Karpas-422 (cell line): ENCODE measurements at places on chromosomes 1 and 21. TPM values are rescaled to one million over a fixed set of nuclear protein-coding genes. Genes with fewer than 3 reads are reported as not detected.
A peak's percentile ranks its signal among the peaks of the same experiment; 100 is the strongest.

PPIAL4G gene
- not detected in 2 replicates for total RNA-seq

PLPPR4 gene
- not detected in 2 replicates for total RNA-seq

- H3K27ac ChIP-seq: peak overlapping the region; percentile 99
- no peaks in the 10 kb centered on the region for H3K27me3 ChIP-seq
These were observed 60.6 kb downstream of the PTPRC start for GRCh38 chr1:198699167-198700015.

DNA sequence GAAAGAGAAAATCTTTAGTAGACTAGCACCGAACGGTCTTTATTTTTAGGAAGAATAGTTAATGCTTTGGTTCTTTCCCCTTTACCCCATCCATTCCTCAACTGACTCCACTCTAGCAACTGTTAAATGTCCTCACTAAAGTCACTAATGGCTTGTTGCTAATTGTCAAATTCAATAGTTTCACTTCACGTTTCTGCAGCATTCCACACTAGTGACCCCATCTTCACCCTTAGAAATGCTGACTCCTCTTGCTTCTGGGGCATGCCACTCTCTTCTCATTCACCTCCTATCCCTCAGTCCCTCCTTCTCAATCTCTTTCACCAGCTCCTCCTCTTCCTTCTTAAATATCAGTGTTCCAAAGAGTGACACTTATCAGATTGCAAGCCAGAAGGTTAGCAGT, 19.4 kb upstream of the CADM3 start:
- H3K36me3 ChIP-seq: no peaks in the 10 kb centered on the region
- H3K4me1 ChIP-seq: no peaks in the 10 kb centered on the region
- H3K27me3 ChIP-seq: no peaks in the 10 kb centered on the region
- no peak overlapping the region for H3K27ac ChIP-seq
- no peak overlapping the region for H3K4me3 ChIP-seq

DNA sequence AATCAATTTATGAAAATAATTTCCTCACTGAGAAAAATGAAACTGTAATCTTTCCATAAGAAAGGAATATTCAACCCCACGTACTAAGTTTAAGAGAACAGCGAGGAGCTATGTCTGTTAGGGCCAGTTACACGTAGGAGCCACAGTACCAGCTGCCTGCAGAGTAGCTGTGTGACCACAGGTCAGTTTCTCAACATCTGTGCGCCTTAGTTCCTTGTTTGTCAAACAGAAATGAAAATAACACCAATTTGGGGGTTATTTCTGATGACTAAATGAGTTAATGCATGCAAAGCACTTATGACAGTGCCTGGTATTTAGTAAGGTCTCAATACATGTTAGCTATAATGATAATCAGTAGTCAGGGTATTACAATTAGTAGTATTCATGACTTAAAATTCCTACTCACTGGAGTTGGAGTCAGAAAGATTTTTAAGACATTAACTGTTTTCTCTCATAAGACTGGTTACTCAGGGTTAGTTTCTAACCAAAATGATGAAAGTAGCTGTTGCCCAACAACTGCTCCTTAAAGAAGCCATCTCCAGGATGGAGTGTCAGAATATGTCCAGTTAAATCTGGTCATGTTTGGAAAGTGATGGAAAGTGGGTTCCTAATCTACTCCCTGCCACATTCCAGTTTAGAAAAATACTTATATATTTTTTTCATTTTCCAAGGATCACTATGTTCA, 85.8 kb upstream of the ZNF648 start:
- no peak for DNase-seq
- no peak overlapping the region for H3K4me3 ChIP-seq
- H3K4me1 ChIP-seq: no peaks in the 10 kb centered on the region

AIRE gene
- total RNA-seq: not detected in 2 replicates

DNA sequence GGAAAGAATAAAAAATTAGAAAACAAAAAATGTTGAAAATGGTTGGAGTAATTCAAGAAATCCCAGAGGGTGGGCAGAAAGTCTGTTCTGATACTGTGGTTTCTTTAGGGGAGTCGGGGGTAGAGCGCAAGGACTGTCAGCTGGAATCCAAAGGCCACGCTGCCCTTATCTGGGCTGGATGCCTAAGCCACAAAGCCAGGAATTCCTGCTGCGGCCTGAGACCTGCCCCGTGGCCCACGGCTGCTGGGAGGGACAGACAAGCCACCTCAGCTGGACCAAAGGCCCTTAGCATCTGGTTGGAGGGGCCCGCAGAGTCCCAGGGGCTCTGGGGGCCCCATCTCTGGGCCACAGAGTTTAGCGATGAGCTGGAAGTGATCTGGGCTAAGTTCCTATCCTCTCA, 60.2 kb downstream of the DMRTB1 start:
- no peak overlapping the region for H3K4me3 ChIP-seq
- H3K27ac ChIP-seq: no peak overlapping the region
- H3K27me3 ChIP-seq: no peaks in the 10 kb centered on the region
- no peaks in the 10 kb centered on the region for H3K4me1 ChIP-seq
- H3K36me3 ChIP-seq: no peaks in the 10 kb centered on the region

MPL gene
- total RNA-seq: not detected in 2 replicates

DNA sequence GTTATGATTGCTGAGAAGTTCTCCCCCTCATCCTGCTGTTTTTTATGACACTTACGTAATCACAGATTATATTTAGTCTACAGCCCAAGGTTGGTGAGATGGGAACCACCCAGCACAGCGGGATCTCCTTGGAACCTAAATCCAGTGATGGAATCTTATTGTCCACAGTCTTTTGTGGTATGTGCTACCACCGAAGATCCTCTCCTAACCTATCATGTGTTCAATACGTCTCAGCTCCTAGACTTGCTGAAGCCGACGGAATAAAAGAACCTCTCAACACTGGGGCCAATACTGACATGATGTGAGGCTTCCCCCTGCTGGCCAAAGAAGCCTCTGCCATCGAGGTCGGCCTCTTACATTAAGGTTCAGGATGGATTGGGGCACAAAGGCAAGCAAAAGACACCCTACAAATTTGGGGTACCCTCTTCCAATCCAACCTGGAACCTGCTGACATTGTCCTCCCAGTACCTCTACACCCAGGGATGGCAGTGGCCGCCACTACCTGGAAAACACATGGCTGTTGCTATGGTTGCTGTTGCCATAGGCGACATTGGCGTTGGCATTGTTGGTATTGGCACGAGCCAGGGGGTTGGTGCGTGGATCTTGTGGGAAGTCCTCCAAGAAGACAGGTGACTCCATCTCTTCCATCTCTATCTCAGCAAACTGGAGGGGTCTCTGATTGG, 19.4 kb upstream of the KIF21B start:
- no peak overlapping the region for H3K27ac ChIP-seq
- DNase-seq: peak; percentile 84
- H3K27me3 ChIP-seq: no peaks in the 10 kb centered on the region

CYP4X1 gene
- not detected in 2 replicates for total RNA-seq

DNA sequence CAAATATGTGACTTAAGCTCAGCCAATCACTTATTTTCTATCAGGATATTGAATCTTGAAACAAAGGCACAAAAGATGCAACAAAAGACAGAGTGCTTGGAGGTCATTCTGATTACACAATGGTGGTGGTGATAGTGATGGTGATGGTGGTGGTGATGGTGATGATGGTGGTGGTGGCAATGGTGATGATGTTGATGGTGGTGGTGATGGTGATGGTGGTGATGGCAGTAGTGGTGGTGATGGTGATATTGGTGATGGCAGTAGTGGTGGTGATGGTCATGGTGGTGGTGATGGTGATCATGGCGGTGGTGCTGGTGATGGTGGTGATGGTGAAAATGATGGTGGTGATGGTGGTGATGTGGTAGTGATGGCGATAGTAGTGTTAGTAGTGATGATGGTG, 21.9 kb upstream of the TNR start:
- no peak for DNase-seq
- H3K27me3 ChIP-seq: no peaks in the 10 kb centered on the region; the same call in 1 of the 2 replicates
- H3K36me3 ChIP-seq: no peaks in the 10 kb centered on the region
- H3K4me1 ChIP-seq: no peaks in the 10 kb centered on the region
- no peak overlapping the region for H3K4me3 ChIP-seq
- H3K27ac ChIP-seq: no peak overlapping the region

OR6K3 gene
- not detected in 2 replicates for total RNA-seq

GRCh38 chr21:16366207-16366606, 636.4 kb downstream of the USP25 start:
- H3K27me3 ChIP-seq: no peaks in the 10 kb centered on the region
- no peak overlapping the region for H3K27ac ChIP-seq
- H3K4me1 ChIP-seq: no peaks in the 10 kb centered on the region
- H3K36me3 ChIP-seq: no peaks in the 10 kb centered on the region
- no peak overlapping the region for H3K4me3 ChIP-seq

DNA sequence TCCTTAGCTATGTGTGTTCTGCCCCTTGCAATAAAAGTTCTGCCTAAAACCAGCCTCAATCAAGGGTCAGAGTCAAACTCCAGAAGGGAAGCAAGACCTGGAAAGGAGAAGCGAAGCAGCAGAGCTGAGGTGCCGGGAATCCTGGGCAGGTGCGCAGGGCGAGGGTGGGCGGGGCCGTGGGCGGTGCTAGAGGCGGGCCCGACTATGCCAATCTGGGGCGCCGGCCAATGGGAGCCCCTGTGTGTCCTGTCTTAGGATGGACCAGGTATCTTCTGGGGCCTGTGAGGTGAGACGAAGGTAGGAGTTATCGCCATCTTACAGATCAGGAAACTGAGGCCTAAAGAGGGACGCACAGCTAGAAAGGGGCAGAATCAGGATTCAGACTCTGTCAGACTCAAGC, 120.3 kb downstream of the PTPRU start:
- no peaks in the 10 kb centered on the region for H3K4me1 ChIP-seq
- no peak overlapping the region for H3K27ac ChIP-seq
- no peaks in the 10 kb centered on the region for H3K27me3 ChIP-seq
- H3K4me3 ChIP-seq: no peak overlapping the region
- no peak for DNase-seq

DNA sequence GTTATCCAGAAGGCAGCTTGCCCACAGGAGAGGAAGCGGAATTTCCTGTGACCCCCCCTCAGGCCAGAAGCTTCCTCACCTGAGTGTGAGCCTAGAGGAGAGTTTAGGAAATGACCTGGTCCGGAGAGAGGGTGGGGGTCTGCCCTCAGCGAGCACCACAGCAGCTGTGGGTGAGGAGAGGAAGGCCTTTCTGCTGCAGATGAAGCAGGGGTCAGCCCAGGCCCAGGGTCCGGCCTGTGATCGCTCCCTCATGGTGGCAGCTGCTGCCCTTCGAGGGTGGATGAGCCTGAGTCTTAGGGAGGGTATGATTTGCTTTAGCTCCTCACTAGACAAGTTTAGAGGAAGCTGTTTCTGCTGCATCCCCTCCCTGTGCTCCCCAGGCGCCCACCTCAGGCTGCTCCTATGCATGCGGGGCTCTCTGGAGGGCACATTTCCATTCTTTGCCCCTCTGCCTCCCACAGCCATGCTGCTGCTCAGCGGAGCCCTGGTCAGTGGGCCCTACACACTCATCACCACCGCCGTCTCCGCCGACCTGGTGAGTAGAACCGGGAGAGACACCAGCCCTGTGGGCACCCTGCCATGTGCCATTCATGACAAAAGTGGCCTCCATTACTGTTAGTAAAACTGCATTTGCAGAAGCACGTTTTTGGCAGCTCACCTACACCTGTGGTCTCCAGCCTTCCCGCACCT, 53.0 kb downstream of the SLC37A1 start:
- no peak for DNase-seq
- H3K4me3 ChIP-seq: no peak overlapping the region
- no peak overlapping the region for H3K27ac ChIP-seq
- peaks cover 4% of the 10 kb centered on the region; the same call in 1 of the 2 replicates for H3K36me3 ChIP-seq
- no peaks in the 10 kb centered on the region for H3K4me1 ChIP-seq
- H3K27me3 ChIP-seq: no peaks in the 10 kb centered on the region

CKS1B gene
- 110 and 225 TPM in 2 replicates for total RNA-seq

DNA sequence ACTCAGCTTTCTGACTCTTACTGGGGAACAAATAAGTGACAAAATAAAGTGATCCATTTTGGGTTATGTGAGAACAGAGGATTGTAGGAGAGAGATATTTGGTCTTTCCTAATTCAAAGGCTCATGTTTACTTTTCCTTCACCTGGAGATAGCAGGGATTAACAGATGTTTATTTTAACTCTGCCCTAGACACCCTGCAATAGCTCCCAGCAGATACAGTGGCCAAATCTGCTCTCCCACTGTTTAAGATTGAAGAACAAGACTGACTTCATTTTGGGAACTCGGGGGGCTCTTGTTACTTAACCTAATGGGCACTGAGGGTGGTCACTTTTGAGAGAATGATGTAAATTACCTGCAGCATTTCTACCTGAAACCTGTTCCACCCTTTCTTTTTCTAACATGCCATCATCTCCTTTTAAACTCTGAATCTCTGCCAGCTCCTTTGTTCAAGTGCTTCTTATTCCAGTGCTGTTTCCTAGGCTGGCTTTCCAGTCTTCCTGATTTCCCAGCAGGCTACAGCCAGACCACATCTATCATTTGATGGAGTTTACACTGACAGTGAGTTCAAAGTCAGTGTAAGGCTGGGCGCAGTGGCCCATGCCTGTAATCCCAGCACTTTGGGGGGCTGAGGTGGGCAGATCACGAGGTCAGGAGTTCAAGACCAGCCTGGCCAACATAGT, 90.0 kb downstream of the SELENOF start:
- H3K27me3 ChIP-seq: no peaks in the 10 kb centered on the region
- no peak overlapping the region for H3K4me3 ChIP-seq
- no peak overlapping the region for H3K27ac ChIP-seq
- DNase-seq: no peak
- no peaks in the 10 kb centered on the region for H3K36me3 ChIP-seq

ITLN2 gene
- total RNA-seq: not detected in 2 replicates

- H3K27me3 ChIP-seq: no peaks in the 10 kb centered on the region
- no peaks in the 10 kb centered on the region for H3K4me1 ChIP-seq
- H3K36me3 ChIP-seq: no peaks in the 10 kb centered on the region
- no peak for DNase-seq
- no peak overlapping the region for H3K4me3 ChIP-seq
- no peak overlapping the region for H3K27ac ChIP-seq
These were observed 98.9 kb downstream of the MRPL39 start for GRCh38 chr21:25508364-25508763.

- H3K4me1 ChIP-seq: peaks cover 4% of the 10 kb centered on the region
- H3K27me3 ChIP-seq: no peaks in the 10 kb centered on the region
- no peak for DNase-seq
- no peaks in the 10 kb centered on the region for H3K36me3 ChIP-seq
These were observed 4.6 kb upstream of the NKAIN1 start for GRCh38 chr1:31244326-31244725.

GRCh38 chr1:235408503-235408960, 41.3 kb downstream of the TBCE start:
- no peaks in the 10 kb centered on the region for H3K27me3 ChIP-seq
- peaks cover 3% of the 10 kb centered on the region; the same call in 1 of the 2 replicates for H3K4me1 ChIP-seq
- H3K27ac ChIP-seq: no peak overlapping the region
- no peak for DNase-seq
- no peaks in the 10 kb centered on the region for H3K36me3 ChIP-seq

DNA sequence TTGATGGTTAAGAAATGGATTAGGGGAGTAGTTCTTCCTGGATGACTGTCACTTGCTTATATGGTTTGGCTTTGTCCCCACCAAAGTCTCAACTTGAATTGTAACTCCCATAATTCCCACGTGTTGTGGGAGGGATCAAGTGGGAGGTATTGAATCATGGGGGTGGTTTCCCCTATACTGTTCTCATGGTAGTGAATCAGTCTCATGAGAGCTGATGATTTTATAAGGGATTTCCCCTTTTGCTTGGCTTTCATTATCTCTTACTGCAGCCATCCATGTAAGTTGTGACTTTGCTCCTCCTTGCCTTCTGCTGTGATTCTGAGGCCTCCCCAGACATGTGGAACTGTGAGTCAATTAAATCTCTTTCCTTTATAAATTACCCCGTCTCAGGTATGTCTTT, 1621.1 kb downstream of the MRPL39 start:
- no peaks in the 10 kb centered on the region for H3K36me3 ChIP-seq
- DNase-seq: no peak
- H3K4me1 ChIP-seq: no peaks in the 10 kb centered on the region
- no peak overlapping the region for H3K27ac ChIP-seq
- H3K4me3 ChIP-seq: no peak overlapping the region
